ENCODE measurements at places on chromosomes 6 and 20.

- DNase-seq = no peak
Measured at GRCh38 chr20:20594171-20594530, 118.3 kb downstream of the RALGAPA2 start.

DNA sequence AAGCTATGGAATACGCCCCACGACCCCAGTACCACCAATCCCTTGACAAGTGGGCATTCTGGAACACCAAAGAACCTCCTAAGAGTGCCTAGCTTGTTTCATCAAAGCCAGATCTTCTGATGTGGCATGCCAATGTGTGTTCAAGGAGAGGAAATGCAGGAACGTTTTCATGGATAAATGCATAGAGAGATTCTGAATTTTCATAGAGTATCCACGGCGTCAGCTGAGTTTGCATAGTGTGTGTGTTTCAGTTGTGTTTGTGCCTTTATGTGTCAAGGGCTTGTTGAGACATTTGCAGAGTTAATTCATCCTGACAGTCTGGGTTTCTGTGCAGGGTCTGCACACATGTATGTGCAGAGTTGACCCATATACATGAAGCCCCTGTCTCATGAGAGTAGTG, 172.7 kb upstream of the LRFN2 start:
- no peak for DNase-seq

- no peak for DNase-seq
Measured at GRCh38 chr6:75268121-75268987, 16.2 kb downstream of the TMEM30A start.

- no peak for DNase-seq
Measured at GRCh38 chr6:142751452-142751851, 193.5 kb downstream of the HIVEP2 start.

- DNase-seq = no peak
Measured at GRCh38 chr20:618980-619379, 8.9 kb upstream of the TCF15 start.

DNA sequence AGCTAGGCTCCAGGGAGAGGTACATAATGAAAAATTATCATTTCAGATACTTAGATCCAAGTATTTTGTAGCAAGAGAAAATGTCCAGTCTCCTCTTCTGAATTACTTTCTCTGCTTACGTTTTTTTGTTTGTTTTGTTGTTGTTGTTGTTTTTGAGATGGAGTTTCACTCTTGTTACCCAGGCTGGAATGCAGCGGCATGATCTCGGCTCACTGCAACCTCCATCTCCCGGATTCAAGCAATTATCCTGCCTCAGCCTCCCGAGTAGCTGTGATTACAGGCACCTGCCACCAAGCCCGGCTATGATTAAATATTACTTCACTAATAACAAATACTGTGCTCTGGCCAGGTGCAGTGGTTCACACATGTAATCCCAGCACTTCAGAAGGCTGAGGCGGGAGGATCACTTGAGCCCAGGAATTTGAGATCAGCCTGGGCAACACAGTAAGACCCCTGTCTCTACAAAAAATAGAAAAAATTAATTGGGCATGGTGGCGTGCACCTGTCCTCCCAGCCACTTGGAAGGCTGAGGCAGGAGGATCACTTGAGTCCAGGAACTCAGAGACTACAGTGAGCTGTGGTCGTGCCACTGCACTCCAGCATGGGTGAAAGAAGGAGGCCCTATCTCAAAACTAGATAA, 155.0 kb upstream of the JARID2 start:
- DNase-seq = no peak

DNA sequence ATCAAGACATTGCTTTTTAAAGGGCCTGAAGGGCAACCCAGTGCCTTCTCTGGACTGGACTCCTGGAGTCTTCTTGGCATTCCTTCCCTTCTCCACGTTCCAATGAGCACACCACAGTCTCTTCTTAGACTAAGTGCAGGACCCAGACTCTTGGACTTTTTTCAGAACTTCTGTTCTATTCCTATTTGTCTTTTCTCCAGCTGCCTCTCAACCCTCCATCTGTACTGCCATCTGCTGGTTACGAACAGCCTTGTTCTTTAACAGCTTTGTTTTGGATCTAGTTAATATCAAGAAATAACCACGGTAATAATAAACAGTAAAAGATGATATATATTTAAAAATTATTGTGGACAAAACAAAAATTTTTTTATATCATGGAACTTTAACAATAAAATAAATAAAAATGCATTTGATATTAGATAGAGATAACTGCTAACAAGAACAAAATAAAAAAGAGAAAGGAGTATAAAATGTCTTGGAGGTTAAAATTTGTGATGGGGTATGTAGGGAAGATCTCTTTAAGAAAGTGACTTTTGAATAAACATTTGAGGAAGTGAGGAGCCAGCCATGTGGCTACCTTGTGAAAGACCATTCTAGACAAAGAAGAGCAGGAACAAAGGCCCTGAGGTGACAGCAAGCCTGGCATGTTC, 105.1 kb upstream of the HCRTR2 start:
- DNase-seq = no peak

GRCh38 chr6:73471686-73472290, 10.3 kb downstream of the MTO1 start:
- DNase-seq = no peak

- DNase-seq = no peak
Measured at GRCh38 chr6:17842934-17843821, 136.5 kb upstream of the NUP153 start.

GRCh38 chr20:58260006-58260405, 31.6 kb upstream of the ANKRD60 start:
- no peak for DNase-seq

- DNase-seq = no peak
Measured at GRCh38 chr20:34037767-34038166, 44.1 kb downstream of the RALY start.

DNA sequence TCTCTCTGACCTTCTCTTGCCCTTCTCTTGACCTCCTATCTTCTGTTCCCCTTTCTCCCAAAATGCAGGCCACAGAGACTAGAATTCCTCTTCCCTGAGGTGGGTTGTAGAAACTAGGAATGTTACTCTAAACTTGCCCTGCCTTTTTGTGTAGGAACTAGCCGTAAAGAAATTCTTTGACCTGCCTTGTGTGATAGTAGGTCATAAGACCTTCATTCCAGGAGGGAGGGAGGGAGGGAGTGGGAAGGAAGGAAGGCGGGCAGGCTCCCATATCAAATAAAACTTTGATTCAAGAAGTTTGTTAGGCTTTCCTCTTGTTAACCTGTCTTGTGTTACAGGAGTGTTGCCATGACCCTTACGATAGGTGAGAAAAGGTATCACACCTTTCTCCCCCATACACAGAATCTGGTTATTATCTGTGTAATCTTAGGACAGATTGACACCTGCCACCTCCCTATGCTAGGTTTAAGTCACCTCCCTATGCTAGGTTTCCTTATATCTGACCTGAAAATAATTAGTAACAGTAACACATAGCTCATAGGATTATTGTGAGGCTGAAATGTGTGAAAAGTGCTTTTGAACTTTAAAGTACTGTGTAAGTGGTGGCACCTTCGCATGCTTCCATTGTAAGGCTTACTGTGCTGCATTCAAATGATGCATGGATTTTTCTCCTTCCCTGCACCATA, 32.6 kb upstream of the FUCA2 start:
- no peak for DNase-seq

DNA sequence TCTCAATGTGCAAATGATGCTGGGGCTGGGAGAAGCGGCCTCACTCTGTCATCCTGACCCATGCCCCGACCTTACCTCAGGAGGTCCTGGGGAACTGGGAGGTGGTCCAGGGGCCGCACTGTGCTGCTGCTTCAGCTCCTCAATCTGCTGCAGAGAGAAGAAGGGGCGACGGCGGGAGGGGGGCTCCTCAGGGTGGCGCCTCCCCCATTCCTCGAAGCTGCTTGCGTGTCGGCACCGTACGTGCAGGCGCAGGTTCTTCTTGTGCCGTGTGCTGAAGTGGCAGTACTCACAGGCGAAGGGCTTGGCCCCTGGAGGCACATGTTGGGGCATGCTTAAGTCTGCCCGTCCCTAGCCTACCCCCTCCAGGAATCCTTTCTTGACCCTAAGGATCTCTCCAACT, 12.9 kb downstream of the ZNF335 start:
- DNase-seq = no peak

DNA sequence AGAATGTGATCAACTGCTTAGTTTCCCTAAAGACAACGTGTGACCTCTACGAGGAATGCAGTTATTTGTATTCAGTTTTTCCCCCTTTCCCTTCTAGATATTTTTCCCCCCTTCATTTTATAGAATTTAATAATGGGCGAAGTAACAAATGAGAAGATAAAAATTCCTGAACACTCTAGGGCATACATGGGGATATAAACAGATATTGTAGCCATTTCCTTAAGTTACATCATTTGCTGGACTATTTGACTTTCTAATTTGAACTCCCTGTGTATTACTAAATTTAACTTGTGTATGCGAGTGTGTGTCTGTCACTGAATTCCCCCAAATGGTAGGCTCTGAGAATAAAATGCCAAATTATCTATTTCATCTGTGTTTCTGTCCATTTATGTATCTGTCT, 99.0 kb upstream of the ZFP64 start:
- no peak for DNase-seq

DNA sequence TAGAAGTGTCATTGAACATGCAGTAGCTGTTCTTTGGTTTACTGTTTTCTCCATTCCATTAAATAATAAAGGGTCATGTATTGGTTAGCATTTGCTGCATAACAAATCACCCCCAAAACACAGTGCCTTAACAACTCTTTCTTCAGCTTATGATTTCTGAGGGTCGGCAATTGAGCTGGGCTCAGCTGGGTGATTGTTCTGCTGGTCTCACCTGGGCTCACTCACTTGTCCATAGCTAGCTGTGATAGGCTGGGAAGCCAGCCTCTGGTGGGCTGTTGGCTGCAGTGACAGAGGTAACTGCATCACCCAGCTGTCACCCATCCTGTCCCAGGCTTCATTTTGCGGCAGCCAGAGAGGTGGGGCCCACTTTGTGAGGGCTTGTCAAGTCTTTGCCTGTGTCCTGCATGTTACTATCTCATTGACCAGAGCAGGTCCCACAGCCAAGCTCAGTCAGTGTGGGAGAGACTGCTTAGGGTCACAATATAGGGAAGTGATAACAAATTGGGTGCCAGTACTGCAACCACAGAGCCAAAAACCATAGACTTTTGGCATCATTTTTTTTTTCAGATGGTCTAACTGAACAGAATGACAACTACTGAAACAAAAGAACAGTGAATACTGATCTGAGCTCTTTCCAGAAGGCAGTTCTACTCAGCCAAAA, 76.9 kb downstream of the SYNDIG1 start:
- no peak for DNase-seq

GRCh38 chr20:11958855-11959254, 41.2 kb downstream of the BTBD3 start:
- no peak for DNase-seq

DNA sequence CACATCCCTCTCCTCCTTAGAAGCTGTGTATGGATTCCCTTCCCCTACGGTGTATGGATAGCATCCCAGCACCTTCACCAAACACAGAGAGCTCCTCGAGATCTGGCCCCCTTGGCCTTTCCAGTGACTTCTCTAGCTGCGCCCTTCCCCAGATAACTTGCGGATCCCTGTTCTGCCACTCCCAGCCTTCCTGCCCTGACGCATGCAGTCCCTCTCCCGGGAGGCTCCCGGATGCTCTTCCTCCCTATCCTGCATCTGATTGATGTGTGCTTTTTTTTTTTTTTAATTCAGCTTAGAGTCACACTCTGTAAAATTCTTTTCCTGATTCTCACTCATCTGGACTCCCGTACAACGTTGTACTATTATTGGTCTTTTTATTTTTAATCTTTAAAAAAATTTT, 44.8 kb downstream of the GCNT2 start:
- no peak for DNase-seq

GRCh38 chr20:3334156-3334943, 73.1 kb downstream of the DNAAF9 start:
- no peak for DNase-seq

All from CMK (cell line).